ENCODE measurements at places on chromosomes 11 and 22.

DNA sequence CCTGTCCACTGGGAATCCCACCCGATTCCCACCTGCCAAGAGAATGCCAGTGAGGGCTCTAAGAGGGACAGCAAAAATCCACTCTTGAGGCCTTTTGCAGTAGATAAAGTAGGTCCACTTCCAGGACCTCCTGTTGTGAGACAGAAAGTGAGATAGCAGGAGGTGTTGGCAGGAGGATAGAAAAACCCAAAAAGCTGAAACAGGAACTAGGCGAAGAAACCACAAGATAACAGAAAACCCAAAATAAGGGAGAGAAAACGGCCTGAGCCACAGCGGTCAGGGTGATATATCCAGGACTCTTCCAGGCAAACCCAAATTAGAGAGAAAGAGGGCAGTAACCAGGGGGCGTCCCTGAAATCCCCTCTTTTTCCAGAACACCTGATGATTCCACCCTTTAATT is 79.7 kb upstream of the LINC01488 start:
- DNase-seq: no peak

GRCh38 chr22:26448941-26449340 is 19.9 kb downstream of the ASPHD2 start:
- no peak for DNase-seq

- DNase-seq: no peak
Observed at GRCh38 chr11:114821621-114822412, 143.5 kb downstream of the NXPE2 start.

DNA sequence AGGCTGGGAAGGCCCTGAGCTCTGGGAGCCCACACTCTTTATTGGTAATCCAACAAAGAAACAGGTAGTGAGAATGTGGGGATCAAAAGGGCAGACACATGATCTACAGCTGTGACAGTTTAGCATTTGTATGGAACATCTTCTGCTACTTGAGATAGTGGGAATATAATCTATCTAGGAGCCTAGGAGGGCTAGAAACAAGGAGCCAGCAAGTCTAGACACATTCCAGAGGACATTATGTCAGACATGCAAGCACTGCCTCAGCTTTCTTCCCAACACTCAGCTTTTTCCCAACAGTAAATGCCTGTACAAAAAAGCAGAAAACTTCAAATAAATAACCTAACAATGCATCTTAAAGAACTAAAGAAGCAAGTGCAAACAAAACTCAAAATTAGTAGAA is 1150.6 kb upstream of the RAG2 start:
- no peak for DNase-seq

GRCh38 chr11:86746514-86746913 is 53.8 kb upstream of the PRSS23 start:
- no peak for DNase-seq

GRCh38 chr11:8096575-8096974 is 15.6 kb downstream of the TUB start:
- DNase-seq: no peak

- DNase-seq: no peak
Observed at GRCh38 chr11:20315800-20316199, 47.7 kb upstream of the HTATIP2 start.

GRCh38 chr11:24635588-24636290 is 138.9 kb downstream of the LUZP2 start:
- no peak for DNase-seq

DNA sequence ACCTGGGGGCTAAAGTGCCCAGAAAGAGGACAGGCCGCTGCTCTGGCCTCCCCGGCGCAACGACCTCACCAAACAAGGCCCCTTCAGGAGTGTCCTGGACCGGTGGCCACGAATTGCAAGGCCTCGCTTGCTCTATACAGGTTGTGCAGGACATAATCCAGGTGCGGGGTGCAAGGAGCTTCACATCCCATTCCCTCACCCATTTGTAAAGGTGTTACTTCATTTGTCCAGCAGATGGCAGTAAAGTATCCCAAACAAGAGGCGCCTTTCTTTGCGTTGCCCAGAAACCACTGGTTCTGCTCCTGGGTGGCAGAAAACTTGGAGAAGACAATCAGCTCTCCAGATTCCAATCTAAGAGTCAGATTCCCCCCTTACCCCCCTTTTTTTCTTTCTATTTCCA is 35.9 kb upstream of the PRDM11 start:
- no peak for DNase-seq

GRCh38 chr11:121958323-121958970 is 157.6 kb downstream of the BLID start:
- DNase-seq: no peak

GRCh38 chr11:79193663-79194310 is 247.0 kb downstream of the TENM4 start:
- no peak for DNase-seq

DNA sequence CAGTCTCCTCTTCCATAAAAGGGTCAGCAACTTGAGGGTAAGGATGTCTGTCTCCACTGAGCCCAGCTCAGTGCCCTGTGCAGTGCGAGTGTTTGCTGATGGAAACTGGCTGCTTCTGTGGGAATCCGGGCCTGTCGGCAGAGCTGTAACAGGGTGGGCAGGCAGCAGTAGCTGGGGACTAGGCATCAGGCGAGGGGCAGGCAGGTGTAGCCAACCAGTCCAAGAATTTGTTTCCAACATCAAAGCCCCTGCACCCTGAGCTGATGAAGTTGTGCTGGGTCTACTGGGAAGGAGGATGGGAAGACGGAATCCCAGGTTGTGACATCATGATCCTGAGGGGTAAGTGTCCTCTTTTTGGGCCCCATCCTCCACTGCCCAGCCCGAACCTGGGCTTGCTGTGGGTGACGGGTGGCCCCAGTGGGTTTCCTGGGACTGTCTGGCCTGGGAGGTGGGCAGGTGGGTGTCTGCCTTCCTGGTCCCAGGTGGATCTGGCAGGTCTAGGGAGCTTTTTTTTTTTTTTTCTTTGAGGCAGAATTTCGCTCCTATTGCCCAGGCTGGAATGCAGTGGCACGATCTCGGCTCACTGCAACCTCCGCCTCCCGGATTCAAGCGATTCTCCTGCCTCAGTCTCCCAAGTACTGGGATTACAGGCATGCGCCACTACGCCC is 11.0 kb downstream of the SLC29A2 start:
- DNase-seq: no peak

DNA sequence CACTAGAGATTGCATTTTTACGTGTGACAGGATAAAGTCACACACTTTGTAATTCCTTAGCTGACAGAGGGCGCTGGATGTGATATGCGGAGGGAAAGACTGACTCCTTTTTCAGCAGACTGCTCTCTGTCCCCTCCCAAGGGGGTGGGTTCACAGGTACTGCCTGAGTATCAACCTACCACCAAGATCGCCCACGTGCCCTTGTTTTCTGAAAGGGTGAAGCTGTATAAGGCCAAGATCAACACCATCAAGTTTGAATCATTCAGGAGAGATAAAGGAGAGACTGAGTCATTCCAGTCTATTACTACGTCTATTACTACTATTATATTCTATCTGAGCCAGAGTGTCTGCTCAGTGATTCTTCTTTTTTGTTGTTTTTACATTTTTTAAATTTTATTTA is 30.7 kb downstream of the BUD13 start:
- no peak for DNase-seq
